ENCODE measurements at places on chromosomes 7 and 10. TPM values are rescaled to one million over a fixed set of nuclear protein-coding genes. Genes with fewer than 3 reads are reported as not detected.
A peak's percentile ranks its signal among the peaks of the same experiment; 100 is the strongest.

GRCh38 chr10:131141645-131142516 lies 169.6 kb downstream of the TCERG1L start:
- DNase-seq, result no peak
- H3K36me3 ChIP-seq, result no peaks in the 10 kb centered on the region
- no peaks in the 10 kb centered on the region for H3K4me1 ChIP-seq
- H3K27me3 ChIP-seq, result peaks cover 11% of the 10 kb centered on the region
- no peak overlapping the region for H3K27ac ChIP-seq

The ZEB1 gene
- 31.5 TPM for total RNA-seq

The RHOBTB1 gene
- total RNA-seq, result 0.77 TPM

DNA sequence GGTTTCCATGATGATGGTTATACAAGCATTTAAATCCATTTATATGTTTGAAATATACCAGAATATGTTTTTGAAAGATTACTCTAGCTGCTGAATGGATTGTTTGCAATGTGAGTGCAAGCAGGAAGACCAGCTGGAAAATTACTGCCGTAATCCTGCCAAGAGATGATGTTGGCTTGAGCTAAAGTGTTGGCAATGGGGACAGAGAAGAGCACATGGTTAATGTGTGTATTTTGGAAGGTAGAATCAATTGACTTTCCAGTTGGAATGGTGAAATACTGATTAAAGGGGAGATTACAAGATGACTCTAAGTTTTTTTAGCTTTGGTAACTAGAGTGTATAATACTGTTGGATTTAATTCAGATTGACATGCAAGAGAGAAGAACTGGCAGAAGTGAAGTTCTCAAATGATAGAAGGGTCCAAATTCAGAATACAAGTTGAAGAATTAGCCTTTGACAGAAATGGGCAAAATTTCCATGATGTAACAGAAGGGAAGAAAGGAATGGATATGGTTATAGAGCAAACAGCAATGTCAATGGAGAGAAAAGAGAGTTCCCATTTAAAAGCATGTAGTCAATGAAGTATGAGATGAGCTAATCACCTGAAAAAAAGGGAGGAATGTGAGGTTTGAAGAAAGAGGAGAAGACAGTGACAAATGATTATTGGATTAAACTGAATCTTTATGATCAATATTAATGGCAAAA lies 422.0 kb downstream of the CDC14C start:
- H3K36me3 ChIP-seq, result no peaks in the 10 kb centered on the region
- DNase-seq, result no peak
- no peak overlapping the region for H3K4me3 ChIP-seq
- no peaks in the 10 kb centered on the region for H3K27me3 ChIP-seq
- no peaks in the 10 kb centered on the region for H3K4me1 ChIP-seq

DNA sequence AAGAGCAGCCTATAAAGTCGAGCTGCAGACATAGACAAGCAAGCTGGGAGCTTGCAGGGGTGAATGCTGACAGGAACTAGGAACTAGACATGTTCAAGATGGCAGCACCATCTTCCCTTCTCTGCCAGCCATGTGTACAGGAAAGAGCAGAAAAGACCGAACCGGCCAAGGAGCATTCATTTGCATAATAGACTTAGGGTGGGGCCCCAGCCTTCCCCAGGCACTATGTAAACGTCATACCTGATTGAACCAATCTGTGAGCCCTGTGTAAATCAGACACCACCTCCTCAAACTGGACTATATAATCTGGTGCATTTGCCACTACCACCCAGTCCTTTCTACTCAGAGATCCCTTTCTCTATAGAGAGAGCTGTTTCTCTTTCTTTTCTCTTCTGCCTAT lies 106.9 kb upstream of the FAM3C start:
- H3K36me3 ChIP-seq, result no peaks in the 10 kb centered on the region
- no peak overlapping the region for H3K4me3 ChIP-seq
- DNase-seq, result no peak
- H3K4me1 ChIP-seq, result no peaks in the 10 kb centered on the region
- no peaks in the 10 kb centered on the region for H3K27me3 ChIP-seq

The CAV2 gene
- 217 TPM for total RNA-seq

DNA sequence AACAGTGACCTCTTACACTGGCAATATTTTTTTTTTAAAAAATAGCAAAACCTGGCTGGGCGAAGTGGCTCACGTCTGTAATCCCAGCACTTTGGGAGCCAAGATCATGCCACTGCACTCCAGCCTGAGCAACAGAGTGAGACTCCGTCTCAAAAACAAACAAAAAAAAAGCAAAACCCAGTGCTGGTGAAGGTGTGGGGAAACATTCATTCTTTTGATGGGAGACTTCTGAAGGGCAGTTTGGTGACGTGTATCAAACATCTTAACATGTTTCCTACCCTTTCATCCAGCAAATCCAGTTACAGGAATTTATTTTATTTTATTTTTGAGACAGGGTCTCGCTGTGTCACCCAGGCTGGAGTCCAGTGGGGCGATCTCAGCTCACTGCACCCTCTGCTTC lies 58.0 kb downstream of the CHST3 start:
- no peak overlapping the region for H3K4me3 ChIP-seq
- H3K27ac ChIP-seq, result no peak overlapping the region
- no peak for DNase-seq

- no peak overlapping the region for H3K4me3 ChIP-seq
- peaks cover 53% of the 10 kb centered on the region for H3K4me1 ChIP-seq
- peak overlapping the region; percentile 86 for H3K27ac ChIP-seq
These were observed 28.4 kb downstream of the ITGB1 start for GRCh38 chr10:32929634-32930033.

DNA sequence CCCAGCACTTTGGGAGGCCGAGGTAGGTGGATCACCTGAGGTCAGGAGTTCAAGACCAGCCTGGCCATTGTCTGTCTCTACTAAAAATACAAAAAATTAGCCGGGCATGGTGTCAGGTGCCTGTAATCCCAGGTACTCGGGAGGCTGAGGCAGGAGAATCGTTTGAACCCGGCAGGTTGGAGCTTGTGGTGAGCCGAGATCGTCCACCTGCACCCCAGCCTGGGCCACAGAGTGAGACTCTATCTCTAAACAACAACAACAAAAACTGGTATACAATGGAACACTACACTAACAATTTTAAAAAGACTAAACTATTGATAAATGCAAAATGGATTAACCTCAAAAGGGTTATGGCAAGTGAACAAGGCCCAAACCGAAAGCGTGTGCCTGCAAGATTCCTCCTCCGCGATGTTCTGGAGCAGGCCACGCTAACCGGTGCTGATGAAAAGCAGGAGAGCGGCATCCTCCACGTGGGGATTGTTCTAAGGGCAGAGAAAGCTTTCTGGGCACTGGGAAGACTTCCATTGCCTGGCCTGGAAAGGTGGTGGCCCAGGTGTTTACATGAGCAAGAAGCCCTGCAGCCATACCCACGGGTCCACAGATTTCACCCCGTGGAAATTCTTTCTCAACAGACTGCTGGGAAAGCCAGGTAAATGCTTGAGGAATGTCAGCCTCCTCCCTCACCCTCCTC lies 53.8 kb downstream of the PDGFA start:
- H3K27me3 ChIP-seq, result no peaks in the 10 kb centered on the region
- H3K4me1 ChIP-seq, result no peaks in the 10 kb centered on the region
- no peak overlapping the region for H3K4me3 ChIP-seq
- DNase-seq, result no peak
- no peak overlapping the region for H3K27ac ChIP-seq

DNA sequence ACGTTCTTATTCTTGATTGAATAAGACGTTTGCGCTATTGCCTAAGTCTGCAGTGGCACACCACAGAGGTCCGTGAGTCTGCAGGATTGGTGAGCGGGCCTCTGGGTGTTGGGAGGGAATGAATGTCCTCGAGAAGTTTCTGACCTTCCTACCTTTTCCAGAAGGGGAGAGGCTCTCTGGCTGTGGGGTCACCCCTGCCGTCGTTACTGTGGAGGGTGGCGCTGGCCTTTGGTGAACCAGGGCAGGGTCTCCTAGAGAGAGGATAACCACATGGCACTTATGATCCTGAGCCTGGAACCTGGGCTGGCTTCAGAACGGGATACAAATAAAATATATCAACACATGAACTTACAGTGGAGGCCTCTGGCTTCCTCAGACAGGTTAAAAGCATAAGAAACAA lies 13.8 kb downstream of the IL15RA start:
- no peaks in the 10 kb centered on the region for H3K27me3 ChIP-seq

The SPDYE6 gene
- total RNA-seq, result not detected

The POU6F2 gene
- total RNA-seq, result not detected

The HMX2 gene
- total RNA-seq, result 2.7 TPM

- no peak overlapping the region for H3K4me3 ChIP-seq
- H3K4me1 ChIP-seq, result peaks cover 5% of the 10 kb centered on the region
- DNase-seq, result no peak
These were observed 25.5 kb downstream of the LDB3 start for GRCh38 chr10:86693721-86694369.

DNA sequence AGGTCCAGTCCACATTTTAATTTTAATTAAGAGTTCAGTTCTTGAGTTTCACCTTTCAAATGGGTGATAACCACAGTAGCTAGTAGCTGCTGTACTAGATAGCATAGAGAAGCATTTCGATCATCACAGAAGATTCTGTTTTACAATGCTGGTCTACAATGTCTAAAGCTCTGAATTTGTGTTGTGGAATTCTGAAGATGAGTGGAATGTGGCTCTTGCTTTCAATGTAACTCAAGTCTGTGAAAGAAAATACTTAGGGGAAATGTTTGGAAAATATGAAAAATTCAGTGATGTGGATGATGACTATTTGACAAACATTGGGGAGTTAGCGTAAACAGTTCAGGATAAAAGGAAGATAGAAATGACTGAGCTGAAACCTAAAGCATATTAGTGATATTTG lies 139.4 kb downstream of the GNAT3 start:
- no peaks in the 10 kb centered on the region for H3K4me1 ChIP-seq
- DNase-seq, result no peak
- no peaks in the 10 kb centered on the region for H3K36me3 ChIP-seq
- no peak overlapping the region for H3K27ac ChIP-seq

GRCh38 chr7:45590679-45591057 lies 16.5 kb downstream of the ADCY1 start:
- no peak overlapping the region for H3K27ac ChIP-seq
- H3K4me1 ChIP-seq, result no peaks in the 10 kb centered on the region
- no peaks in the 10 kb centered on the region for H3K36me3 ChIP-seq
- no peak for DNase-seq

DNA sequence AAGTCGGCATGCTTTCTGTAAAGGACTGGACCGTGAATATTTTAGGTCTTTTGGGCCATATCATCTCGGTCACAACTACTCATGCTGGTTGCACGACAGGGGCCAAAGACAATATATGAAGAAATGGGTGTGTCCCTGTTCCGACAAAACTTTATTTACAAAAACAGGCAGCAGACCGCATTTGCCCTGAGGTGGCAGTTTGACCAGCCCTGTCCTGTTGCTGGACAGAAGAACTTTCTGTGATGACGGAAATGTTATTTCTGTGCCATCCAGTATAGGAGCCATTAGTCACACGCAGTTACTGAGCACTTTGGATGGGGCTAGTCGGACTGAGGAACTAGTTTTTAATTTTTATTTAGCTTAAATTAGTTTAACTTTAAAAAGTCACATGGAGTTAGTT lies 112.8 kb upstream of the CARD11 start:
- H3K27me3 ChIP-seq, result no peaks in the 10 kb centered on the region
- DNase-seq, result no peak
- no peaks in the 10 kb centered on the region for H3K36me3 ChIP-seq
- H3K4me1 ChIP-seq, result no peaks in the 10 kb centered on the region

DNA sequence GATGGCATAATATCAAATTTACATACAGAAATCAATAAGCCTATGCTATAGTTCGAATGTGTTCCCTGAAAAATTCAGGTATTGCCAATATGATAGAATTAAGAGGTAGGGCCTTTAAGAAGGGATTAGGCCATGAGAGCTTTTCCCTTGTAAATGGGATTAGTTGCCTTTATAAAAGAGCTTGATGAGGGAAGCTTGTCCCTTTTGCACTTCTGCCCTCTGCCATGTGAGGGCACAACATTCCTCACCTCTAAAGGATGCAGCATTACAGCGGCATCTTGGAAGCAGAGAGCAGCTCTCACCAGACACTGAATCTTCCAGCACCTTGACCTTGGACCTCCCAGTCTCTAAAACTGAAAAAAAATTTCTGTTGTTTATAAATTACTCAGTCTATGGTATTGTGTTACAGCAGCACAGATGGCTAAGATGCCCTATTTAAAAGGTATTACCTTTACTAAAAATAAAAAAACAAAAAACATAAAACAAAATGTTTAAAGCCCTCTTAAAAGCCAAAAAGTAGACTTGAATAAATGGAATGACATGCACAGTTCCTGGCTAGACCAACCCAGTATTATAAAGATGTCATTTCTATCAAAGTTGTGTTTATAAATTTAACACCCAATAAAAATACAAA lies 909.6 kb downstream of the REEP3 start:
- no peaks in the 10 kb centered on the region for H3K4me1 ChIP-seq
- no peaks in the 10 kb centered on the region for H3K27me3 ChIP-seq
- H3K36me3 ChIP-seq, result no peaks in the 10 kb centered on the region
- DNase-seq, result peak; percentile 4

DNA sequence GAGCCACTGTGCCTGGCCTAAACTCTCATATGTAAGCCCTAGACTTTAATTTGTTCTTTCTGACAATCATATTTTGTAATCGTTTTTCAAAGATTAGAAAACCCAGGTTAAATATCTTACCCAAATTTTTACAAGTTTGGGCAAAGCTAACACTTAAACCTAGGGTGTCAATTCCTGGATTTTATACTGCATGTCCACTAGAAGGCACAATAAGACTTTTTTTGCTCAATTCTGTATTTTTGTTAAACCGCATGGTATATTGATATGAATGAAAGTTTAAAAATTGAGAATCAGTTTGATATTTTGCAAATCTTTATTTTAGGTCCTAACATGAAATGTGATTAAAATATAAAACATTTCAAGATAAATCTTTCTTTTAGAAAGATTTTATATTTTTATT lies 29.3 kb downstream of the DYNC2I1 start:
- H3K27ac ChIP-seq, result no peak overlapping the region
- DNase-seq, result no peak
- peaks cover 3% of the 10 kb centered on the region for H3K36me3 ChIP-seq

Measured in Panc1 (cell line).